Breast epithelium (tissue), 4 donors: ENCODE measurements at places on chromosomes 5 and 9. TPM values are rescaled to one million over a fixed set of nuclear protein-coding genes. Genes with fewer than 3 reads are reported as not detected.

Gene PPP2R2B
- total RNA-seq = 1.8 TPM

Gene PDE8B
- total RNA-seq = 57.1 TPM

Gene CER1
- not detected for total RNA-seq

Gene C9orf153
- total RNA-seq = 0.59 TPM

Gene IGFBPL1
- total RNA-seq = not detected

Gene PCDHGA9
- 7.8 TPM for total RNA-seq
